ENCODE measurements at places on chromosomes 1 and 21.

GRCh38 chr1:2891923-2892448, 90.5 kb upstream of the TTC34 start:
- no peak for DNase-seq

DNA sequence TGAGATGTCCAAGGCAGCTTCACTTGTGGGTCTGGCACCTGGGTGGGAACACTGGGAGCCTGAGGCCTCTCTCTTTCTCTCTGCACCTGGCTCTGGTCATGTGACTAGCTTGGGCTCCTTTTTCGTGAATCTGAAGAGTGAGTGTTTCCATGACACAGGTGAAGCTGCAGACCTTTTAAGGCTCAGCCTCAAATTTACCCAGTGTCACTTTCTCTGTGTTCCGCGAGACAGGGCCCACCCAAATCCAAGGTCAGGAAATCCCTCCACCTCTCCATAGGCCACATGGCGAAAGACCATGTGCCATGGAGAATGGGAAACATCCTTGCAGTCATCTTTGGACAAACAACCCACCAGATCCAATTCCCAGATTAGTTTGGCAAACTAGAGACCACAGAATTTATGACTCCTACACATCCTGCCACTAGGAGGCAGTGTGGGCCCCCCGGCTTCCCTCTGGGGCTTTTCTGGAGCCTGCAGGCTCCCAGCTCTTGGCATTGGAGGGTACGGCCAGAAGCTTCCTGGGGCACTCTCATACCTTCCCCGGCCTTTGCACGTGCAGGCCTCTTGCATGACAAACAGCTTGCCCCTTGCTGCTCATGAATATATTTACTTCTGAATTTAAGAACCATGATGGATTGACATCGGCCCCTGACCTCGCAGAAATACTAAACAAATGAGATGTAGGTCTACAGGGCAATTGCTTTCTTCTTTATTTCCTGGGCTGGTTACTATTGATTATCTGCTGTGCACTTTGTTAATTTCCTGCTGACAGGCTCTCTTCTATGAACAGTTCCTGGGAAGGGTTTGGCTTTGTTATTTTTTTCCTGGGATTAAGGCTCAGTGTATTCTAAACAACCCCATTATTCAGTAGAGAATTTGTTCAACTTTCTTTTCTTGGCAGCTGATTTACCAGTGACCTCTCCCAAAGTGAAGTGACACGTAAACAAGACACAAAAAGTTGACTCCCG, 180.7 kb downstream of the KAZN start:
- DNase-seq, result no peak

DNA sequence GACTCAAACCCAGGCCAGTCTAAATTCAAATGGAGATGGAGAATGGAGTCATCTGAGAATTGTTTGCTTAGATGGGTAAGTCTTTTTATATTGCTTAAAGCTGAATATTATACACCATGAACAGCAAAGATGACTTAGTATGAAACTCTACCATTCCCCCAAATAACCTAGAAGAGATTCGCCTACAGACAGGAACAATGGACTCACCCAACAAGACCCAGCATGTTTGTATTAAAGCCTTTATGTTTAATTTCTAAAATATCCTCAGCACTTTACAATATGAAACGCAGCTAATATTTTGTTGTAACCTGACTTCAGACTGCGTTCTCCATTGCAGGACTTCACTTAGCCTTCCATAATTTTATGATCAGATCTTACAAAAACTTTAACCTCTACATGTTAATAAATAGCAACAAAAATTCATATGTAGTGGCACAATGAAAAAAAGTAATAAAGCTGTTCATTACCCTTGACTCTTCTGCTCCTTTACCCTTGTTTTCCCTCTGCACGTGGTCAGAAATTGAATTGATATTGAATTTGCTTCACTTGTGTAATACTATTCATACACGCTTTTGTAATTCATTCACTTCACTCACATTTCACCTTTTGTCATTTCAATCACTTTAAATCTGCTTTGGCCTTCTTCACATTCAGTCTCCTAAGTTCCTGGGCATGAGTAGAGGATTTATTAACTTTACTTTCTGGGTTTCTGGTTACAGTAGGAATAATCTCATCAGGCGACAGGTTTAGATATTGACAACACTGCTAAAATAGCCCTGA, 177.3 kb upstream of the PTBP2 start:
- no peak for DNase-seq

- DNase-seq, result no peak
Observed at GRCh38 chr1:66695116-66695515, 57.1 kb upstream of the DYNLT5 start.

DNA sequence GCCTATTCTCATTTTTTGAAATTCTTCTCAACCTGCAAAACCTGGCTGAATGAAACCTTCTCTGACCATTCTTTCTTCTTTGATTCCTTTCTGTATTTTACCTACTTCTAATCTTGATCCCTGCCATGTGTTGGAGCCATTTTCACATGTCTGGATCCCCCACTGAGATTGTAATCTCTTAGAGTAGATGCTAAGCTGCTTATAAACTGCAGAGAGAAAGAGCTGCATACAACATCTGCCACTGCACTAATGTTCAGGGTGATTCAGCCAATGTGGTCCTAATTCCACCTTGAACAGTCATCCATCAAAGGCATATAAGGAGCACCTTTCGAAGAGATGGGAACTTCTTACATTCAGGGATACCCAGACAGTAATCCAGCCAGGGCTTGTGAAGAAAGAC, 16.2 kb upstream of the DAB1 start:
- DNase-seq, result no peak

Measured in NCI-H510A (cell line).